ENCODE measurements at places on chromosomes 12 and 14.

DNA sequence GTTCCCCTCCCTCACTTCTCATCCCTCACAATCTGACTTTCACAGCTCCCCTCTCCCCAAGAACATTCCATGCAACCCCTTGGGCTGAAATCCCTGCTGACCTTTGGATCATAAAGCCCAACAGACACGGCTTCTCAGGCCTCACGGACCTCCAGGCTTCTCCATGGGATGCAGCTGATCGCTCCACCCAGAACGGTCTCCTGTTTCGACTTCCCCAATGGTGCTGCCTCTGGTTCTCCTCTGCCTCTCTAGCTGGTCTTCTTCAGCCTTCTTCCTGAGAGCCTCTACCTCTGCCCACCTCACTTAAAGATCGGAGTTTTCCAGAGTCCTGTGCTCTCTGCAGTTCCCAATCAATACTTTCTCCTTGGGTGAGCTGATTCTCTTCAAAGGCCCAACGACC, 17.8 kb upstream of the PRMT8 start:
- no peaks in the 10 kb centered on the region for H3K4me1 ChIP-seq
- no peak for DNase-seq
- no peaks in the 10 kb centered on the region for H3K36me3 ChIP-seq
- H3K4me3 ChIP-seq, result no peak overlapping the region
- no peak overlapping the region for H3K27ac ChIP-seq

GRCh38 chr12:45362291-45362690, 146.4 kb downstream of the ANO6 start:
- no peak overlapping the region for H3K27ac ChIP-seq
- no peaks in the 10 kb centered on the region for H3K27me3 ChIP-seq
- H3K36me3 ChIP-seq, result peaks cover 57% of the 10 kb centered on the region
- H3K4me3 ChIP-seq, result no peak overlapping the region
- peaks cover 6% of the 10 kb centered on the region for H3K4me1 ChIP-seq
- DNase-seq, result no peak

GRCh38 chr14:31068235-31068634, 42.1 kb upstream of the STRN3 start:
- H3K27ac ChIP-seq, result peak overlapping the region; percentile 73
- no peak overlapping the region for H3K4me3 ChIP-seq
- no peak for DNase-seq
- H3K4me1 ChIP-seq, result peaks cover 2% of the 10 kb centered on the region

- peaks cover 2% of the 10 kb centered on the region for H3K4me1 ChIP-seq
- H3K4me3 ChIP-seq, result no peak overlapping the region
- no peaks in the 10 kb centered on the region for H3K36me3 ChIP-seq
- H3K27ac ChIP-seq, result no peak overlapping the region
- no peak for DNase-seq
Observed at GRCh38 chr12:100827901-100828520, 33.4 kb downstream of the ANO4 start.

- no peaks in the 10 kb centered on the region for H3K27me3 ChIP-seq
- no peak for DNase-seq
- no peak overlapping the region for H3K27ac ChIP-seq
- H3K4me1 ChIP-seq, result no peaks in the 10 kb centered on the region
Observed at GRCh38 chr12:48932878-48933277, 7.6 kb upstream of the FKBP11 start.

All from progenitor cell of endocrine pancreas (in vitro differentiated cells).